CD4-positive, alpha-beta T cell treated with Interleukin-6 at 100 ng/mL for 8 hours (primary cell): ENCODE measurements at places on chromosomes 13 and 19.

GRCh38 chr19:19746286-19747213 lies 13.6 kb upstream of the ZNF14 start:
- no peak for DNase-seq

GRCh38 chr19:31249217-31249616 lies 100.0 kb downstream of the TSHZ3 start:
- DNase-seq = no peak

- no peak for DNase-seq
These were observed 1.3 kb downstream of the NECTIN2 start for GRCh38 chr19:44847144-44848035.

DNA sequence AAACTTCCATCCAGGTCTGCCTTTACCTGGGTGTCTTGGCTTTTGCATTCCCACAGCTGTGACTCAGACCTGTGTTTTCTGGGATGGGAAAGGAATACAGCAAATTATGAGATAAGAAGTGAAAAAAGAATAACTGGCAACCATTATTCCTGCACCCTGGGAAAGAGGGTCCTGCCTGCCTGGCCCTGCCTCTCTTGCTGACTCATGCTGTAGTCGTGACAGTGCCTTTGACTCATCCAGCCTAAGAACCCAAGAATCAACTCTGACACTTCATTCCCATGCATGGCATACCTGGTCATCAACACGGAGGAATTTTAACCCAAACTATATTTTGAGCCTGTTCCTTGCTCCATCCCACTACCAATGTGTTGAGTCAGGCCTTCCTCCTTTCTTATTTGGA lies 185.4 kb upstream of the SERP2 start:
- DNase-seq = no peak

- DNase-seq = no peak
These were observed 123.8 kb downstream of the NDFIP2 start for GRCh38 chr13:79604752-79605151.

DNA sequence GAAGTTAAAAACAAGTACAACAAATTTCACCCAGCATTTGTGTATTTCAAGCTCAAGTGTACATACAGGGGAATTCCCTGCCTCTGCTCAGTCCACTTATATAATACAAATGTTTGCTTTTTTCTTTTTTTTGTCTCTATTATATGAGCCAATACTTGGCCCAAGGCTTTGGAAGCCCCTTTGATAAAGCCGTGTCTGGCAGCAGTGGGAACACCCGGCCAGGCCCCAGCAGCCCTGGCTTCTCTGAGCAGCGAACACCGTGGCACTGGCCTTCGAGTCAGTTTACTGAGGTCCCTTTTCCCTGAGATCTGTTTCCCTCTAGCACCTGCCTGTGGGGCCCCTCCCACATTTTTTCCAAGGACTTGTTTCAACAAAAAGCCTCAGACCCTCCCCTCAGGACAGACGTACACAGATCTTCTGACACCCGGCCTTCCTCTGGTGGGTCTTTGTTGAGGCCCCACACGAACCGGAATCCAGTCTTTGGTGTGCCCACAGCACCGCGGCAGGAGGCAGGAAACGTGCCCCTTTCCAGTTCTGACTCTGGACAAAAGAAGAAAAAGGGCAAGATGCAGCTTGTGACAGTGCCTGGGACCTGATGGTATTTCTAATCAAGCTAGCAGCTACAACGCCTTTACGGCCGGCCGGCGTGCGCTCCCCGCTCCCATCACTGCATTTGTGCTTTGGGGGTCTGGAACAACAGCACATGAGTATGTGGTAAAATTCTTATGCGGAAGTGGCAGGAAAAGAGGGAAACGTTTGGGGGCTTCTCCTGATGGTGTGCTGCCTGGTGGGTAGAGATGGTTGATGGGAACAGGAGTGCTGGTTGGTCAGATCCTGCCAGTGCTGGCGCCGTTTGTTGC lies 13.8 kb downstream of the SIPA1L3 start:
- DNase-seq = no peak

DNA sequence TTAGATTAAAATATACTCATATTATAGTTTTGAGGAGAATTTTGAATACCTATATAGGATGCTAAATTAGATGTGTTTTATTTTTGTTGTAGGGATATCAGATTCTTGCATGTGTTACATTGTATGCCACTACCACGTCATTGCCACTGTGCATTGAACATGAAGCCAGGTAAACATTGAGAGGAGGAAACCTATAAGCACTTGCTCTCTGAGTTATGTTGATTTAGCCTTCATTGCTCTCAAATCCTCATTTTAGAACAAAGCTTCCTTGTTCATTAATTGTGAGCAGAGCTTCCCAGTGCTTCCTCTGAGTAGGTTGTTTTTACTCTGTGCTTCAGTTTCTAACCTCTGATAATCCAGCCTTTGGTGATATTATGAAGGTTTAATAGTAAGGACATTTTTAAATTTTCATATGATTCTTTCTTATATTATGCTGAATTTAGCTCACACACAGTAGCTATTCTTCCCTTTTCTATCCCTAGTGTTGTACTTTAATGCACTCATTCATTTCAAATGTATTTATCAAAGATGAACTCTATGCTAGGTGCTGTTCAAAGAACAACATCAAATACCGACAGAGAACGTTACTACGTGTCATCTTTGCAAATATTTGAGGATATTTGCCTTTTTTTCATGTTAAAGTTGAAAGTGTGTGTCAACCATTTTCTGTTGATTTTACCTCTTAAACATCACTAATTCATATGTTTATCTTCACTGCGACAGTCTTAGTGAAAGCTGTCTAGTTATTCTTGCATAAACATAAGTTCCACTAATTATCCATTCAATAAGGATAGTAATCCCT lies 1448.0 kb upstream of the MIR17HG start:
- DNase-seq = no peak

- no peak for DNase-seq
These were observed 354.6 kb downstream of the DNAJC15 start for GRCh38 chr13:43377973-43378372.

GRCh38 chr13:50244355-50244712 lies 229.1 kb downstream of the KCNRG start:
- DNase-seq = no peak

- no peak for DNase-seq
These were observed 968.8 kb downstream of the TUBA3C start for GRCh38 chr13:18212873-18213272.

GRCh38 chr13:108375034-108375433 lies 105.5 kb downstream of the TNFSF13B start:
- DNase-seq = no peak

- no peak for DNase-seq
These were observed 3.9 kb upstream of the NCAN start for GRCh38 chr19:19207637-19208572.
